ENCODE measurements at places on chromosomes 5 and 9. TPM values are rescaled to one million over a fixed set of nuclear protein-coding genes. Genes with fewer than 3 reads are reported as not detected.

The PBX3 gene
- total RNA-seq: 33.1 TPM

The RNF208 gene
- total RNA-seq: not detected

DNA sequence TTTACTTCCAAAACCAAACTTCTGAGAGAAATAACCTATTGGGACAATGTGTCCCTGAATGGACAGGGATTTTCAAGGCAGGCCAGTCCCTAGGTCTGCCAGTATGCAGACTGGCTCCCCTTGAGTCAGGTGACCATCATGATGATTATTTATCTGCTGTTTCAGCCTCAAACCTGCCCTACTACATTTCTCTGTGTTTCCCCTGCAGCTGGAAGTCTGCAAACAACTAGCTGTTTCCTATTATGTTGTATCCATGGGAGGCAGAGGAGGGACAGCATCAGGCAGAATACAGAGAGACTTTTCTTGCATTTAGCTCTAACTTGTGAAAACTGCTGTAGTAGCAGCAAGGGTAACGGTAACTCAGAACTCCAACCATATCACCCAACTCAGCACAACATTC, 36.2 kb upstream of the IFNK start:
- DNase-seq: no peak

DNA sequence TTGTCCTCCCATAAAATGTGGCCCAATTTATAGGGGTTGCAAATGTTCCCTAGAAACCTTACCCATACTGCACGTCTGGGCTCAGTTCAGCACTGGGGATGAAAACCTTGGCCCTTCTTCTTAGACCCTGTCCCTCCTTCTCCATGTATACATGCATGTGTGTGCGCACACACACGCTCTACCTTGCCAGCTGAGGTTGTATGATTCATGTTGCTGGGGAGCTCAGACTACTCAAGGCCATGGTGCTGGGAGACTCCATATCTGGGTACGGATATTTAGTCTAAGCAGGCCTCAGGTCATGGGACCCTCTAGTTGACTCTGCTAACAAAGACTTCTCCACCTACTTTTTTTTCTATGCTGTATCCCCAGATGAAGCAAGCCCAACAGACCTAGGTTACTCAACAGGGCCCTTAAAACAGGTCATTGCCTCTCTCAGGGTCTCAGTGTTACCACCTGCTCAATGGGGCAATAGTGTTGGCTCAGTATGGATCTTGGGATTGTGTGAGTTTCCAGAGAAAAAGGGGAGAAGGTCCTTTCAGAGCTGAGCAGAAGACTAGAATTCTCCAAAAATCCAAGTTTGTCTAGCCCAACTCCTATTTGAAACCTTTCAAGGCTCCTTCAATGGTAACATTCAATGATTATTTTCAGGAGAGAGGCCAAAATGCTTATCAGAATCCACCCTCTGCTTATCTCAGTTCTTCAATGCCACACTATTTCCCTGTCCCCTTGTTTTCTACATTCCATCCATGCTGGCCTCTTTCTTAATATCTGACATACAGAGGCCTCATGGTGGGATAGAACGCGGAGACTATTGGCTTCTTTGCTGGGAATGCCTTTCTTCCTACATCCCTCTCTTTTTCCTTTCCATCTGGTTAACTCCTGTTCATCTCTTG, 123.6 kb upstream of the PITX1 start:
- DNase-seq: no peak

The BSPRY gene
- 2.6 TPM for total RNA-seq

GRCh38 chr5:8660133-8660893, 791.4 kb downstream of the MTRR start:
- peak; percentile 19 for DNase-seq

The SPATA31E1 gene
- not detected for total RNA-seq

The PCDHGB6 gene
- total RNA-seq: 9.3 TPM

DNA sequence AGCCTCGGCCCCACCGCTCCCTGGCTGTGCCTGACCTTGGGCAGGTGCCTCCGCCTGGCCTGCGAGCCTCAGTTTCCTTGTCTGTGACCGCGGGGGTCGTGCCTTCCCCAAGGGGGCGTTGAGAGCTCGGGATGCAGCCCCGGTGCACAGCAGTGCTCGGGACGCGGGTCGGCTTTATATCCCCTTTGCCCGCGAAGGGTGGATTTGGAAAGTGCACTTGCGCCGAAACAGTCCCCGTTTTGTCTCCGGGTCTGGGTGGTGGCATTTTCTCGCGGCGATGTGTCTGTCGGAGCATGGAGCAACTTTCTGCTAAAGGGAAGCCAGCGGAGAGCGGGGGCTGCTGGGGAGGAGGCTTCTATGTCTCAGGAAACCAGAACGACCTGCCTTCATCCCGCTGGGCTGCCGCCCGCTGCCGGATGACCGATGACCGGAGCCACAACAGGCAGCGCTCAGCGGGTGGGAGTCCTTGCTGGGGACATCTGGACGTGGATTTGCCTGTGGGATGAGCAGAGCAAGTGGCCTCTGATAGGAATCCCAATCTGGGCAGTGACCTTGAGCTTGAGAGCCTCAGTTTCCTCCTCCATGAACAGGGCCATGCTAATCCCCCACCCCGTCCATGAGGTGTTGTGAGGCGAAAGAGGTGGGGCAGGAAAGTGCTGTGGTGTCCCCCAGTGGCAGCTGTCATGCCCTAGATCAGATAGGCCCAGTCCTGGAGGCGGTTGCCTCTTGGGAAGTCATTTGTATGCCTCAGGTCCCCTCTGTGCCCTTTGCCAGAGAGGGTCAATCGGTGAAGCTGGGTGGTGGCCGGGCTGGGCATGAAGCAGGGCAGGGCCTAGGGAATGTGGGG, 651 bp downstream of the HRH2 start:
- DNase-seq: no peak

DNA sequence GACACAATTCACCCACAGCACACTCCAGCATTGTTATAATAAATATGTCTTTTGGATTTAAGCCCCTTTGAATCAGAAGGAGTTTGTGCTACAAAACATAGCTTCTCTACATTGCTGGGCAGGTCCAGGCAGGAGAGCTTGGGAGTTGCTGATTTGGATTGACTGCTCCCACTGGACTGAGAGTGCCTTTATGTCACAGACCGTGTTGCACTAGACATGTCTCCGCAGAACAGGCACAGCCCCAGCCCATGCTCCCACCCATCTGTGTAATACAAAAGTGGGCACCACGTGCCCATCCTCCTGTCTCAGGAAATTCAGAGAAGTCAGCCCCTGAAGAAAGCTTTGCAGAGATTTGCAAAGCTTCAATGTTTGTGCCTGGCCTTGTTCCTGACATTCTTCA, 117.1 kb downstream of the MED10 start:
- DNase-seq: peak; percentile 49

GRCh38 chr5:107134931-107135330, 535.8 kb downstream of the EFNA5 start:
- no peak for DNase-seq

The CBY3 gene
- not detected for total RNA-seq

- DNase-seq: no peak
Measured at GRCh38 chr5:96659170-96659569, 3.0 kb upstream of the CAST start.

The TBC1D2 gene
- 10.3 TPM for total RNA-seq

DNA sequence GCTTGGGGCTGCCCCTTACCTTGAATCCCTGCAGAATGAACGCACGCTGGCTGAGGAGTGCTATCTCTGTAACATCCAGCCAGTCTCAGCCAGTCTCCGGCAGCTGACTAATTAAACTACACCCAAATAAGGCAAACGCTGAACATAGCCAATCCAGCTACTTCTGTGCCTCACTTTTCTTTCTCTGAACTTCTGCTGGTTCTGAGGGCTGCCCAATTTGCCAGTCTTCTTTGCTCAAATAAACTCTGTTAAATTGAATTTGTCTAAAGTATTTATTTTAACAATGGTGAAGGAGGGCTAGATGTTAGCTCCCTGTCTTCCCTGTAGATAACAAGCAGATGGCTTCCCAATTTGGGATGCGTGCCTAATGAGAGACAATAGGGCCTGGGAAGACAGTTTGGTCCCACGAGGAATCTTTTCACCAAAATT, 154.0 kb upstream of the NFIL3 start:
- DNase-seq: no peak

GRCh38 chr9:91927922-91928510, 22.0 kb downstream of the ROR2 start:
- no peak for DNase-seq

- peak; percentile 76 for DNase-seq
Measured at GRCh38 chr9:135146766-135147473, 59.5 kb downstream of the OLFM1 start.

DNA sequence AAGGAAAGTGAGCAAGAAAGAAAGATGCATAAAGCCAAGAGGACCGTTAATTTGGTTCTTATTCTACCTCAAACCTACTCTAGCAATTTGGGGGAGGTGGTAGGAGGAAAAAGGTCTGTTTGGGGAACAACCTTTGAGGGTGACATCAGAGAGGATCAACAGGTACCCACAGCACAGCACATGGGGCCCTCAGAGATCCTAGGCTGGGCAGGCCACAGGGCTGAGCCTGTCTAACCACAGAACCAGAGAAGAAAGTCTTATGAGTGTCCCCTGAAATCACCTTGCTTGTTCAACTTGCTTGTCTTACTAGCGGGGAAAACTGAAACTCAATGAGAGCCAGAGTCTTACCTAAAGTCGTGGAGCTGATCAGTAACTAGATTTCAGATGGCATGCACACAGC, 385.2 kb downstream of the SPOCK1 start:
- no peak for DNase-seq

The PCDHGA7 gene
- 6.3 TPM for total RNA-seq

- no peak for DNase-seq
Measured at GRCh38 chr5:59049095-59049494, 466.2 kb downstream of the RAB3C start.

- no peak for DNase-seq
Measured at GRCh38 chr5:128192368-128192767, 108.8 kb downstream of the SLC12A2 start.

DNA sequence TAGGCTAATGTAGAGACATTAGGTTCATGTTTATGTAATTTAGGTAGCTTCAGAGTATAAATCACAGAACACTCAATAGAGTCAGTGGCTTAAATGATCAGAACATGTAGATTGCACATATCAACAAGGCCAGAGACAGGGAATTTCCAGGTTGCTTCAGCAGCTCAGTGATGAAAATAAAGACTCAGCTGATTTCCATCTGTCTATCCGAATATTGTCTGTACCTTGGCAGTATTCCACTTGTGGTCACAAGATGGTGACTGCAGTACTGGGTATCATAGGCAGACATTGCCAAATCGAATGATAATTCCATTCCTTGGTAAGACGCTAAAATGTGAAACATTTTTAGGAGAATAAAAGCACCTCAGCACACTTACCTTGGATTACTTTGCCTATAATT, 702.2 kb downstream of the MAT2B start:
- DNase-seq: no peak

DNA sequence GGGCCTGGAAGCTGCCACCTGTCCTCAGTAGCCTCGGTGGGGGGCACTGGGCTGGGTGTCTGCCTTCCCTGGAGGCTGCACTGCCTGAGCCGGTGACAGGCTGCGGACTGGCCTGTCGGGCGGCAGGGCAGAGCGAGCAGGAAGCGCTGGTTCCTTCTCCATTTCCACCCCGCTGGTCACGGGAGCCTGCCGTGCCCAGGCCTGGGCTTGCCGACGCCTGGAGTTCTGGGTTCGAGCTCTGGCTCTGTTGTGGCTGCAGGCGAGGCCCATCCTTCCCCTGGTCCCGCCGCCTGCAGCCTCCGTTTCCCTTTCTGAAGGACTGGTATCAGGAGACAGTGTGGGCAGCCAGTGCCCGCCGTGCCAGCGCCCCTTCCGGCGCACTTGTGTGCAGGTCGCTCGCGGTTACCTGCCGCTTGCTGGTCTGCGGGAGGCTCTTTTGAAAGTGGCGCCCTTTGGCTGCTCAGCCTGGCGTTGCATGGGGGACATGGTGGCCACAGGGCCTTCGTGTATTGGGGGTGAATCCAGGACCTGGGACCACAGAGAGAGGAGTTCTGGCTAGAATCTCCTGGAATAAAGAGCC, 34.0 kb downstream of the RXRA start:
- DNase-seq: no peak

DNA sequence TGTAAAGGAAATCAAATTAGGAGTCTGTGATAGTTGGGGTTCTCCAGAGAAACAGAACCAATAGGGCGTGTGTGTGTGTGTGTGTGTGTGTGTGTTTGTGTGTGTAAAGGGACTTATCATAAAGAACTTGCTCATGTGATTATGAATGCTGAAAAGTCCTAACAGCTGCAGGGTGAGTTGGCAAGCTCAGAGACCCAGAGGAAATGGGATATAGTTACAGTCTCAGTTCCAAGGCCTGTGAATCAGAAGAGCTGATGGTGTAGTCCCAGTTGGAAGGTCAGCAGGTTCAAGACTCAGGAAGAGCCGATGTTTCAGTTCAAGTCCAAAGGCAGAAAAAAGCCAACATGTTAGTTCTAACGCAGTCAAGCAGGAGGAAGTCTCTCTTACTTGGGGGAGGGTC, 214.2 kb downstream of the ELAVL2 start:
- DNase-seq: peak; percentile 88

- peak; percentile 28 for DNase-seq
Measured at GRCh38 chr5:3595006-3595961, at the start of gene IRX1. Gene IRX1 (plus strand): TSS chr5:3595832. CDS start chr5:3596106, 274 bp downstream.

DNA sequence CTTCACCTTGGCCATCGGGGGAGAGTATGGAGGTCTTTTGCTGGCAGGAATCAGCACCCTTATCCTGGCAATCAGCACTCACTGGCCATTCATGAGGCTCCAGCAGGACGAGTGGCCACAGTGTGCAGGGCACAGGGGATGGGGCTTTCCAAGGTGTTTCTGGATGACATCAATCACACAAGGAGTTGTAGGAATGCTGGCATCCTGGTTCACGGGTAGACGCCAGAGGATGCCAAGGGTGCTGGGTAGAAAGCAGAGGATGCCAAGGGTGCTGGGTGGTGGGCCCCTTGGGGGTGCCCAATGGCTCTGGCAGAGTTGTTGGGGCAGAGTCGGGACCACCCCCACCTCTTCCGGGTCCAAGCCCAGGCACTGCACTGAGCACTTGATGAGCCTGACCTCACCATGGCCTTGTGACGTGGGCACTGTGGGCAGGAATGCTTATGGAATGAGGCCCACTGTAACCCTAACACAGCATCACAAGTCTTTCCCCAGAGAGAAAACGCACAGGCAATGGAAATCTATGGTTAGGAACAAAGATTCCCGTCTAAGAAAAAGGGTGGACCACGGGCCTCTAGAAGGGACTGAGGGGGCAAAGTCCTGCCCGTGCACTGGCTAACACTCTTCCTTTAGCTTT, 29.1 kb downstream of the CEL start:
- no peak for DNase-seq

DNA sequence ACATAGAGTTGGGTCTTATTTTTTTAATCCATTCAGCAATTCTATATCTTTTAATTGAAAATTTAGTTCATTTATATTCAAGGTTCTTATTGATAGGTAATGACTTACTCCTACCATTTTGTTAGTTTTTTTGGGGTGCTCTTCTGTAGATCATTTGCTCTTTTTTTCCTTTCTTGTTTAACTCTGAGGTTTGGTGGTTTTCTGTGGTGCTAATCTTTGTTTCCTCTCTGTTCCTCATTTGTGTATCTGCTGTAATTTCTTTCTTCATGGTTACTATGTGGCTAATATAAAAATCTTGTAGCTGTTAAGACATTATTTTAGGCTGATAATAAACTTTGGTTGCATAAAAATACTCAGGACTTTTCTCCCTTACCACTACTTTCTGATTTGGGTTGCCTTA, 181.6 kb upstream of the DMRTA1 start:
- DNase-seq: no peak

The FBP2 gene
- total RNA-seq: 83.0 TPM

GRCh38 chr9:131840220-131840619, 100.3 kb upstream of the RAPGEF1 start:
- DNase-seq: no peak

GRCh38 chr5:36623832-36624231, 17.4 kb downstream of the SLC1A3 start:
- DNase-seq: no peak

The APBA1 gene
- 7.7 TPM for total RNA-seq

GRCh38 chr9:6818292-6818922, 60.6 kb downstream of the KDM4C start:
- DNase-seq: no peak
